ENCODE measurements at places on chromosomes 1 and 21.
A peak's percentile ranks its signal among the peaks of the same experiment; 100 is the strongest.

DNA sequence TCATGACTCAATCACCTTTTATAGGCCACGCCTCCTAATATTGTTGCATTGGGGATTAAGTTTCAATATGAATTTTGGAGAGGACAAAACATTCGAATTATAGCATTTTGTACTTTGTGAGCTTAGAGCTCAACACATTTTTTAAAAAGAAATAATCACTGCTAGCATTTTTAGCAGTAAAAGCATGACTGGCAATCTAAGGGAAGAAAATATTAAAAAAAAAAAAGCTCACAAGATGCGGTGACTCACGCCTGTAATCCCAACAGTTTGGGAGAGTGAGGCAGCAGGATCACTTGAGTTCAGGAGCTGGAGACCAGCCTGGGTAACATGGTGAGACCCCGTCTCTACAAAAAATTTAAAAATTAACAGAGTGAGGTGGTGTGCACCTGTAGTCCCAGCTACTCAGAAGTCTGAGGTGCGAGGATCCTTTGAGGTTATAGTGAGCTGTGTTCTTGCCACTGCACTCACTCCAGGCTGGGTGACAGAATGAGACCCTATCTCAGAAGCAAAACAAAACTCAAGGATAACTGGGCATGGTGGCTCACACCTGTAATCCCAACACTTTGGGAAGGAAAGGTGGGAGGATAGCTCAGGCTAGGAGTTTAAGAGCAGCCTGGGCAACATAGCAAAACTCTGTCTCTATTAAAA lies 28.8 kb upstream of the DIPK1A start:
- no peak for DNase-seq

- no peak for DNase-seq
Measured at GRCh38 chr1:83718338-83718737, 280.6 kb downstream of the TTLL7 start.

DNA sequence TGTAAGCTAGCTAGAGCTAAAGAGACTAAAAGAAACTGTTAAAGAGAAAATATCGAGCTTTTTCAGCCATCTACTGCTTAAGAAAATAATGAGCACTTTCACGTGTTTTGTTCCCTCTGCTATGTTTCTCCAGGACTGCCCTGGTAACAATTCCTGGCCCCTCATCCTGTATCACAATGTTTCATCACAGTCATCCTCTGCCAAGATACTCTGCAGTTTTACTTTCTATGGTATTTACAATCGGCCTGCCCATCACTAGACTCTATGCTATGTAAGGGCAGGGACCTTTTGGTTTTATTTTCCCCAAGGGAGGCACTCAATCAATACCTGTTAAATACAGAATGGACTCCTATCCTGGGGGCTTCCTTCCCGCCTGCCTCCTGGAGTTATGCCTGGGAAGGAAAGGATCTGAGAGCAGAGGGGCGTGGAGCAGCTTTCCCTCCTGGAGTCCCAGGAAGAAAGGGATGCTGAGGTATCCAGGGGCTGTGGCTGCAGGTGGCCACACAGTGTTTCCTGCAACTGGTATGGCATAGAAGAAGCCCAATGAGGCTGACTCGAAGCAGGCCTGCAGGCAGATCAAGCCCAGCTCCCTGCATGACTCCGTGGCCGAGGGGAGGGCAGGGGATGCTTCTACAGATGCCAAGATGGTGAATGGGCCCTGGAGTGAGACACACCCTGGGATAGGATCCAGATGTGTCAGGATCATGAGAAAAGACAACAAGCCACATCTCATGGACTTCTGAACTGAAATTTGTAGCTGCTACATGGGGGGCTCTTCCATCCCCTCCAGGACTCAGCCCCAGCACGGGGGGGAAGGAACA lies 52.9 kb downstream of the MATN1 start:
- no peak for DNase-seq

DNA sequence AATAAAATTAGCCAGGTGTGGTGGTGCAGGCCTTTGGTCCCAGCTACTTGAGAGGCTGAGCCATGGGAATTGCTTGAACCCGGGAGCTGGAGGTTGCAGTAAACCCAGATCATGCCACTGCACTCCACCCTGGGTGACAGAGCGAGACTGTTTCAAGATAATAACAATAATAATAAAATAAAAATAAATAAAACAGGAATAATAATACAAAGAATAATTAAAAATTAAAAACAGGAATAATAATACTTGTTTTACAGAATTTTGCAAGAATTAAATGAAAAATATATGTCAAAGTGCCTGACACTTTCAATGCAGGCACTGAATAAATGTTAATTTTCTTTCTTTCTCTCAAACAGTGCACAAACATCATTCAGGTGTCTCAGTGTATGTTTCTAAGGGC lies 26.5 kb upstream of the CTH start:
- no peak for DNase-seq

GRCh38 chr1:201125800-201126199 lies 1.2 kb downstream of the ASCL5 start:
- no peak for DNase-seq

DNA sequence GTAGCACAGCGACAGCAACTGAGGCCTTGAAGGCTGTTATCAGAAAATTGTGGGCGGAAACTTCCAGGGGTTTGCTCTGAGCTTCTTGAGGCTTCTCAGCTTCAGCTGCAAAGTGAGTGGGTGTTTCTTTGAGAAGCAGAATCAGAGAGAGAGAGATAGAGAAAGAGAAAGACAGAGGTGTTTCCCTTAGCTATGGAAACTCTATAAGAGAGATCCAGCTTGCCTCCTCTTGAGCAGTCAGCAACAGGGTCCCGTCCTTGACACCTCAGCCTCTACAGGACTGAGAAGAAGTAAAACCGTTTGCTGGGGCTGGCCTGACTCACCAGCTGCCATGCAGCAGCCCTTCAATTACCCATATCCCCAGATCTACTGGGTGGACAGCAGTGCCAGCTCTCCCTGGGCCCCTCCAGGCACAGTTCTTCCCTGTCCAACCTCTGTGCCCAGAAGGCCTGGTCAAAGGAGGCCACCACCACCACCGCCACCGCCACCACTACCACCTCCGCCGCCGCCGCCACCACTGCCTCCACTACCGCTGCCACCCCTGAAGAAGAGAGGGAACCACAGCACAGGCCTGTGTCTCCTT lies at the start of gene FASLG:
Gene FASLG, plus strand, starts transcription at position 233 of the 583 bp plus-strand sequence. Its CDS starts 99 bp downstream, at position 332.
- peak; percentile 26 for DNase-seq

- no peak for DNase-seq
Measured at GRCh38 chr1:9960706-9961562, 17.7 kb downstream of the NMNAT1 start.

- DNase-seq, result no peak
Measured at GRCh38 chr1:78469576-78469975, 21.2 kb upstream of the PTGFR start.

- DNase-seq, result no peak
Measured at GRCh38 chr1:84133479-84133878, 10.6 kb upstream of the PRKACB start.

DNA sequence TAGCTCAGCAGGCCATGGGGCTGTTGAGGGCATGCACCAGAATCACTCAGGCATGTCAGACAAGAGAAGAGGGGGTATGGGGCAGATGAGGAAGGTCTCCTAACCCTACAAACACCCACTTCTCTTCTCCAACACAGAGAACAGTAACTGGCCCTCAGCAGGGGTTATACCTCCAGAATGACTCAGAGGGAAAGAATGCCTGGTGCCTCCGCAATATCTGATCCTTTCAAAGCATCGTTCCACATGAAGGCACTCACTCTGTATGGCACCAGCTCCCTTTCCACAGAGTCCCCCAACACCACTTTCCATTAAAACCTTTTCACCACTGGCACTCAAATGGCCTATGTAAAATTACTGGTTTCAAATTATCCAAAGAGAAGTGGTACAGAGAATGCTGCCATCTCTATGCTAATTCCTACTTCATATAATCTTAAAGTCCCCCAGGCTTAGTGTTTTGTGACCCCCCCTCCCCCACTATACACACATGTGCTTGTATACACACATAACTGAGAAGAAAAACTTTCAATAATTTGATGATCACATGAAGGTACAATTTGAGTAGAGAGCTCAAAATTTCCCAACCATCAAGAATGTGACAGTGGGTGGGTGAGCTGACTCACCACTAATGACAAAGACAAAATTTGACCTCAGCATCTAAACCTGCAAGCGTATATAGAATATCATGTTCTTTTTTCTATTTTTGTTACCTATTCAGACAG lies 91.5 kb downstream of the SIPA1L2 start:
- DNase-seq, result no peak

DNA sequence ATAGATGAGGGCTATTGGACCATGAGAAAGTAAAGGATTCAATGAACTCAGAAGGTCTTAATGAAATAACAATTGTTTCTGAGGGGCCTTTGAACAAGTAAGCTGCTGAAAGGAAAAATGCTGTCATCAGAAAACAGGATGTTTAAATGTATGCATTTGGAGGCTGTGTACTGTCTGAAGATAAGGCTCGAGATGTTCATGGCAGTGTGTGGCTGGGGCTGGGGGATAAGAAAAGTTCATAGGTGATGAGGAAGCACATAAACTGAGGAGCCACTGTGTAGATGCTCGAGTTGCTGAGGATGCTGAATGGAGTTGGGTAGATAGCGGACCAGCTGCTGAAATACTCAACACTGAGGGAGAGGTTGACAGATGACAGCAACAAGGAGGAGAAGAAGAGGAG lies 17.8 kb downstream of the THEM4 start:
- DNase-seq, result no peak

- DNase-seq, result no peak
Measured at GRCh38 chr1:40059338-40059959, 18.9 kb downstream of the CAP1 start.

DNA sequence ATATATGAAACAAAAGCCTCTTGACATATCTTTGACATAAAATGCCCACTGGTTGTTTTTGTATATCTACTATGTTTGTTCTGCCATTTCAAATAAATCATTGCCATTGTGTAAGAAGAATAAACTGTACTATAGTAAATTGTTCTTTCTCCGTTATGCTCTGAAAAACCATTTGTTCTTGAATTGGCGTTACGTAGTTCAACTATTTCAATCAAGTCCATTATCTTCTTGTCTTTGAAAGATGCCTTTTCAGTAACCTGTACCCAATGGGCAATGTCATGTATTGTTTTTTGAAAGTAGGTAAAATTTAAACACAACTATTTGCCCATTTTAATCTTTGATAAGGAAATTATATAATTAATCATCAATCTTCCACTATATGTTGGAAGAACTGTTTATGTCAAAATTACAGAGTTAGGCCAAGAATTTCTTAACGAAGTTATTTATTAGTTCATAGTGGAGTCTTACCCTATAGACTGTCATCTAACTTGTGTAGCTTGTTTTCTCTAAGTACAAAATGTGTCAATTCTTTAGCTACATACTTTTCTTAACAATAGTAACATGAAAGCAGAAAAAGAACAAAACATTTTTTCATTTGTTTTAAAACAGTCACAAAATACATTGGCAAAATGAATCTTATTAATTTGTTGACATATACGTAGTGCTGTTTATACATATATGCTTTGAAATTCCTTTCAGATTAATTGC lies 294.8 kb downstream of the PTPRC start:
- no peak for DNase-seq

GRCh38 chr1:76141929-76142328 lies 67.4 kb downstream of the ST6GALNAC3 start:
- no peak for DNase-seq

DNA sequence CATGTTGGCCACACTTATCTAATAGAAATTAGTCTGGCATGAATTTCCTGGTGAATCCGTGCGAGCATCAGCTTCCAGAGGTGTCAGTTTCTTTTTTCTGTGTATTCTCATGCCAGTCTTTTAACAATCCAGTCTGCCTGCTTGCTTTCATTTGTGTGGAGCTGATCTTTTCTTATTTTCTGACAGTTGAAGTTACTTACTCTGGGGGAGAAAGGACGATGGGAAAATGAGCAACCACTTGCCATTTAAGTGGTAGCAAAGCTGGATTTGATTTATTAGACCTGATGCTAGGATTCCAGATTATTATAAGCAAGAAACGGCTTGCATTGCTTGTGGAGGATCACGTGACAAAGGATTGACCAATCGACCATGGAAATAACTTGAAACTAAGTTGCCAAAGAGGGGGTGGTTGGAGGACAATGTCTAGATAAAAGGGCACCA lies 24.3 kb upstream of the APP start:
- no peak for DNase-seq

DNA sequence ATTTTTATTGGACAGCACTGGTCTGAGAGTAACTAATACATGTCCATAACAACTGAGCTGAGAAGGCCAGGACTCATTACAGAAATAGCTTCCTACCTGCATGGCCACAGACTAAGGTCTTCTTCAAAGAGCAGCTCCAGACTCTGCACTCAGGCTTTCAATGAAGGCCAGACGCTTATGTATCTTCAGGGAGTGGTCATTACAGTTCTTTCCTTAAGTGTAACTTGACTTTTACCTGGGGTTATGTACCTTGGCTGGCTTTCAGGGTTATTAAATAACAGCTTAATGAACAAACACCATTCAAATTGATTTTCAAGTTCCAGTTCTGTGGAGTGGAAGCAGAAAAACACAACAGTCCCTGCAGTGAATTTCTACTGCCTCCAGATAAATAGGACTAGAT lies 23.8 kb upstream of the SLC22A15 start:
- DNase-seq, result no peak

DNA sequence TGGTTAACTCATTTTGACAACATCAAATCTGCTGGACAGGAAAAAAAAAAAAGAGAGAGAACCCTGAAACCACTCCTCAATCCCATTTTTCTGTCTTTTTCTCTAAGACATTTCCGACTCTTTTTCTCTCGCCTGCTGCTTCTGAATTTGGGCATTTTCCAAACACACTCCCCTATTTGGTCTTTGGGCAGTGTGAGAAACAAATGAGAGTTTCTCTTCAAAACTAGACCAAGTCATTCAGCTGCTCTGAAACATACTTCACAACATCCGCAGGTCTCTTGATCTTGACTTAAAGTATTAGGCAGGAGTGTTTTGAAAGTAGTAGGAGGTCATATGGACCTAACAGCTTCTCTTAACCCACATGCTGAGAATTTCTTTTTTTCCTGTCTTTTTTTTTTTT lies 364.8 kb upstream of the ESRRG start:
- no peak for DNase-seq

DNA sequence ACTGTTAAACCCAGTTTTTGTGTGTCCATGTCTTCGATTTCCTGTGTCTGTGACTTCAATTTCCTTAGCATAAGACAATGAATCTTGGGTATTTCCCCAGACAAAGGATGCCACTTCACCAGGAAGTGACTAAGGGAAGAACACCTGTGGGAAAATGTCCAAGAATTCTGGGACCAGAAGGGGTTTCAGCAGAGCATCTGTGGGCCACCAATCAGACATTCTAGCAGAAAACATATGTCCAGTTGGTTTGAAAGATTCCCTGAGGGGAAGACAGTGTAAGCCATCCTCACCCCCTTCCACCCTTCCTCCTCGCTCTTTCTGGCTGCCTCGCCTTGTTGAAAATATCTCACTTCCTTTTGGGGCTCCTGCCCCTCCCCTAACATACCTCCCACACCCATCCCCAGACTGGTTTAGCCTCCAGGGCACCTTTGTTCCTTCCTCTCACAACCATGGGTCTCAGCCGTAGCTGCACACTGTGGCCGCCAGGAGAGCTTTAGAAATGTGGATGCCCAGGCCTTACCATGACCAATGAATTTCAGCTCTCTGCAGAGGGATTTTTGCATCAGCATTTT lies 25.5 kb upstream of the IFNAR1 start:
- no peak for DNase-seq

Data from stimulated activated CD8-positive, alpha-beta memory T cell treated with anti-CD3 and anti-CD28 coated beads, Interleukin-4, amount 100 ng/mL, for 1 hour (primary cell).